Brain (organoid and tissue), 16 donors: ENCODE measurements at places on chromosomes 12 and 14.

DNA sequence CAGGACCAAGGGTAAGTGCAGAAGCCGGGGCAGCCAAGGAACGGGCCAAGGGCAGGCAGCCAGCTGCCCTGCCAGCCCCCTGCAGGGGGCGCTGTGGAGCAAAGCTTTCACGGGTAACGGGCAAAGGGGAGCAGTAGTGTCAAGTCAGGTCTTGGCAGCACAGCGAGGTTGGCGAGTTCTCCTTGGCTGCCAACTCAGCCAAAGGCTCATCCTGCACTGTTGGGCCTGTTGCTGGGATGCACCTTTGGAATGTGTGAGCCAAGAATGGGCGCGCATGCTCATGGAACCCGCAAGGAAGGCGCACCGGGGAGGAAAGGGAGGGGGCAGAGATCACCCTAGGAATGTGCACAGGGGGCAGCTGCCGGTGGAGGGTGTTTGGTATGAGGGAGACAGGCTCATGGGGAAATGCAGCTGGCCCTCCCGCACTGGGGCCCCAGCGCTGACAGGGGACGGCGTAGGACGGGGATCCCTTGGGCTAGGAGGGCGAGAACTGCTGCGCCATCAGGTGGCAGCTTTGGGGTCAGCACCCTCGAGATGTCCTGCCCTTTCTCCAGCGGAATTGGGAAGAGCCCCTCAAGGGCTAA, 138.0 kb downstream of the ASCL4 start:
- peak; percentile 75 for DNase-seq

DNA sequence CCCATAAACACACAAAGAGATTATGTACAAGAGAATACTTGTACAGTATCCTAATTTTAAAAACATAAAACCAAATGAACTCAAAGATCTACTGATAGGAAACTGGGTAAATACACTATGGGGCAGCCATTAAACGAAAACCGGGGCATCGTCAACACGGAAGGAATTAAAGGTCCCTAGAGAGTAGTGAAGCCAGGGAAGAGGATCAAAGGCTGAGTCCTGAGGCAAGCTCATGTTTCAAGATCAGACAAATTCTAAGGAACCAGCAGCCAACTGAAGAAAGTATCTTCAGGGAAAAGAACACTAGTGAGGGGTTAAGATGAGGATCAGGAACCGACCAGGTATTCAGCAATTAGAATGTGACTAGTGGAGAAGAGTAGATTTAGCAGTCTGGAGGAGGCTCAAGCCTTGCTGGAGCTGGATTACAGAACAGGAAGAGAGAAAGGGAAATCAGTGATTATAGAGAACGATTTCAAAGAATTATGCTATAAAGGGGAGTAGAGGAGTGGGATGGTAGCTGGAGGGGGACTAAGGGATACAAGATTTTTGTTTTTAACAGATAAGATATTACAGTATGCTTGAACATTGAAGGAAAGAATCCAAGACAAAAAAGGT, 23.7 kb downstream of the SEL1L start:
- no peak for DNase-seq

DNA sequence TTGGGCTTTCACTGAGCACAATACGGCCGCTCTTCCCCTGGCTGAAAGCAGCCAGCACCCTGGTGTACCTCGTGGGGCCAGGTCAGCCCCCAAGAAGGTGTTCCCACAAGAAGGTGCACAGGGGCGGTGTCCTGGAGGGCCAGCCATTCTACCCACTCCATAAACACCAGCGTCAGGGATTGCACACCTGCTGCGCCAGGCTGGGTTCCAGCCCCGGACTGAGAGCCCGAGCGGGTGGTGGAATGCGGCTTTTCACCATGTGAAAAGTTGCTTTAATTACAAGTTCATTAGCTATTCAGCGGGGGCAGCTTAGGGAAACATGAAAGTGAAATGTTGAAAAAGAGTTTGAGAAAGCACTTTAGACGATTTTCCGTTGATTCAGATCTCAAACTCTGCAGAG, 17.5 kb upstream of the MMP17 start:
- no peak for DNase-seq

- no peak for DNase-seq
Measured at GRCh38 chr14:102942069-102942468, 19.6 kb downstream of the AMN start.

- DNase-seq: no peak
Measured at GRCh38 chr12:11543457-11544158, 105.9 kb upstream of the ETV6 start.
